HuH-7 (cell line): ENCODE measurements at places on chromosomes 12 and 14.

- DNase-seq = no peak
These were observed 5.0 kb downstream of the CREBL2 start for GRCh38 chr12:12616512-12617310.

DNA sequence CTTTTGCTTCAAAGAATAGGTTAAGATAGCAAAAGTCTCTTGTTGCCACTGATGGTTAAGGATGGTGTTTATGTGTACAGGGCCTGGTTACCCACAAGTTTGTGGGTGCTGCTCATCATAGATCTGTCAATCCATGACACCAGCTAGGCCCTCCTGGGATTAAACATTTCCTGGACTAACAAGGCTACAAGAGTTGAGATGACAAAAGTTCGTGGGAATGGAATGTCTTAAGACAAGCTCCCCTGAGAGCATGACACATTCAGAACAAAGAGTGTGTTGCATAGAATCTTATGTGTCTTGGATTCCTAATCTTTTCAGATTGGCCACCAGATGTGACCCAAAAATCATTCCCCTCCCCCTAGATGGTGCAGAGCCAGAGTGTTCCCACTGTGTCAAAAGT, 592.5 kb upstream of the USP15 start:
- DNase-seq = no peak

GRCh38 chr14:35257809-35258208, 34.4 kb upstream of the PSMA6 start:
- DNase-seq = no peak

DNA sequence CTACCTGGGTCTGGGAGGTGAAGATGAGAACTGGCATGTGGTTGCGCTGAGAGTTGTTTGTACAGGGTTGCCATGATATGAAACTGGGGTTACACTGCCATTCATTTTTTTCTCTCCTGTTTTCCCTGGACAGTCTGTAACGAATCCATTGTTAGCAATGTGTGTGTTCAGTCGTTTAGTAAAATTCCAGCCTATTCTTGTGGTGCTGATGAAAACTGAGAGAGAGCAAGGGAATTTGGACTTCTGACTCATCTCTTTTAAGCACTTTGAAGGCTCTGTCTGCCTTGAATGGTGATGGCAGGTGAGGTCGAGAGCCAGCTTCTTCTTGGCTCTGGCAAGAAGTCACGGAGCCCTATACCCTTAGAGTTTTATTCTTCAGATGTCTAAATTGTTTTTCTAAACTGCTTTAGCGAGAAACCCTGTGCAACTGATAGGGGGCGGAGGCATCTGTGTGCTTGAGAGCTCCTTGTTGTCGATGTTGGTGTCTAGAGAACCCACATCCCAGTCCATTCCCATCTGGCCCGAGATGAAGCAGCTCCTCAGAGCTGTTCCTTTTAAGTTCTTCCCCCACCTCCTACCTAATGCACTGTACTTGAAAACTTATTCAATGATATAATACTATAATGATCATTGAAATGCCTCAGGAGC, 204.4 kb downstream of the TMX1 start:
- DNase-seq = no peak

- no peak for DNase-seq
These were observed 327.5 kb upstream of the DIO3 start for GRCh38 chr14:101233808-101234207.

DNA sequence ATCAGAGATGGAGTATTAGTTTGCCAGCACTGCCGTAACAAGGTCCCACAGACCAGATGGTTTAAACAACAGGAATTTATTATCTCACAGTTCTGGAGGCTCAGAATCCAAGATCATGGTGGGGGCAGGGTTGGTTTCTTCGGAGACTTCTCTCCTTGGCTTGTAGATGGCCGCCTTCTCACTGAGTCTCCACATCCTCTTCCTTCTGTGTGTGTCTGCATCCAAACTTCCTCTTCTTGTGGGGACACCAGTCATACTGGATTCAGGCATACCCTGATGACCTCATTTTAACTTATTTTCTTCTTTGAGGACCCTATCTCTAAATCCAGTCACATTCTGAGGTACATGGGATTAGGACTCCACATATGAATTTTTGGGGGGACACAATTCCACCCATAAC, 455.5 kb downstream of the RGS6 start:
- DNase-seq = no peak

GRCh38 chr12:78239544-78239943, 408.9 kb downstream of the NAV3 start:
- no peak for DNase-seq

- DNase-seq = peak; percentile 65
These were observed 57.9 kb upstream of the FICD start for GRCh38 chr12:108457006-108457733.

- no peak for DNase-seq
These were observed 3.9 kb upstream of the TSHR start for GRCh38 chr14:80951491-80951890.
